ENCODE measurements at places on chromosomes 5 and 9. TPM values are rescaled to one million over a fixed set of nuclear protein-coding genes. Genes with fewer than 3 reads are reported as not detected.

The SPATA31A3 gene
- not detected for total RNA-seq

The LMNB1 gene
- total RNA-seq = 3.6 TPM

DNA sequence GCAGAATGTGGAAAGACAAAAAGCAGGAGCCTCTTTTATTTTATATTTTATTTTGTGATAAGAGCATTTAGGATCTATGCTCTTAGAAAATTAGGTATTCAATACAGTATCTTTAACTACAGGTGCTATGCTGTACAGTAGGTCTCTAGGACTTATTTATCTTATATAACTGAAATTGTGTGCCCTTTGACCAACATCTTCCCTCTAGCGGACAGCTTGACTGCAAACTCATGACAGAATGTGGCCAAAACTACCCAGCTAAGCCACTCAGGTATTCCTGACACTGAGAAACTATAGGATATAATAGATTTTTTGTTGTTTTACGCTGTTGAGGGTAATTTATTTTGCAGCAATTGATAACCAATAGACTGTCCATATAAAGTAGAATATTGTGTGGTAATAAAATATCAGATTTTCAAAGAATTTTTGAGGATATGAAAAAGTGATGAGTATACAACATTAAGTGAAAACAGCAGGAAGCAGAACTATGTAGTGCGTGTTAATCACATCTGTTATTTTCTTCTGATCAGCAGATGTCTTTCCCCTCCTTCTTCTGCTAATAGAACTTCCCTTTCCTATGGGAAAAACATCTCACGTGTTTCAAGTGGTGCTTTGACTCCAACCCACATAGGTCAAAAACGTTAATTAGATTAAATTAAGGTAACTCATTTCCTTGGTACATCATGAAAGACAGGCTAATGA, 69.9 kb upstream of the SELENOP start:
- DNase-seq = no peak

DNA sequence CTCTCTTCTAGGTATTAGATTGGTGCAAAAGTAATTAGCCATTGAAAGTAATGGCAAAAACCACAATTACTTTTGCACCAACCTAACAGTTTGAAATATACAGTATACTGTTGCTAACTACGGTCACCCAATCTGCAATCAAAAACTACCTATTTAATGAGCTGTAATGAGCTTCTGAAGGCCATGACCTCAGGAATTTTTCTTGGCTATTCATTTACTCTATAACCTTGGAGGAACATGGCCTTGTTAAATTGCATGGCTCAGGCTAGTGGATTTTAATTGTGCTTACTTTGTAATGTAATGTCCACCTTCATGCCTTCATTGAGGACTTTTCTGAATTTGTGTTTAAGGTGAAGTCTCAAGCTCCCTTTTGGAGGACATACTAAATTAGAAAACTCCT, 24.7 kb downstream of the DNAH5 start:
- DNase-seq = no peak
